ENCODE measurements at places on chromosomes 6 and 20. TPM values are rescaled to one million over a fixed set of nuclear protein-coding genes. Genes with fewer than 3 reads are reported as not detected.
A peak's percentile ranks its signal among the peaks of the same experiment; 100 is the strongest.

GRCh38 chr20:48737434-48738093 is 90.2 kb downstream of the PREX1 start:
- no peak for DNase-seq
- no peak overlapping the region for H3K27ac ChIP-seq
- H3K27me3 ChIP-seq = no peaks in the 10 kb centered on the region
- H3K36me3 ChIP-seq = no peaks in the 10 kb centered on the region
- no peak overlapping the region for H3K4me3 ChIP-seq

- DNase-seq = no peak
- peaks cover 15% of the 10 kb centered on the region for H3K4me1 ChIP-seq
- H3K36me3 ChIP-seq = no peaks in the 10 kb centered on the region
- no peaks in the 10 kb centered on the region for H3K27me3 ChIP-seq
These were observed 118.6 kb downstream of the OGFRL1 start for GRCh38 chr6:71406865-71407860.

DNA sequence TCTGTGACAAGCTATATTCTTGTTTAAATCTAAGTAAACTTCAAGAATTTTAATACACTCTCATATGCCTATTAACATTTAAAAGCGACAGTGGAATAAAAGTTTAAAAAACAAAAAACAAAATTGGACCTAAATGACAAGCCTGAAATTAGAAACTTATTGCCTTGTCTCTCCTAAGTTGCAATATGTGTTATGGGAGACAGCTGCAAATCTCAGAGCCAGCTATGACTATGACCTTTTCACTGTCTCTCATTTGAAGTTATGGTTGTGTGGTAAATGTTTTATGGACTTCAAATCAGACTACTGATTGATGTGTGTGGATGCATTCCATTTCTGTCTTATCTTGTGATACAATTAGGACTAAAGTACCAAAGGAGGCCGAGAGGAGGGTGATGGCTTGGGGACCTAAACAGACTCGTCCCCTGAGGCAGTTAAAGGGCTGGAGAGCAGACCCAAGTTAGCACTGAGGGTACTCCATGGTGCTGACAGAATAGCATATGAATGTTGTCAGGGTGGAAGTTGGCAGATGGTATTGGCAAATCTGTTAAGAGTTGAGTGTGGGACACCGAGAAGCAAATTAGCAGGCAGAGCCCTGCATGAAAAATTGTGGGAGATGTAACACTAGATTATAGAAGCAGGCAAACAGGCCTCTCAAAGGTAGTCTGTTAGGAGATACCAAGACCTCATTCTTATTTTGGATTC is 930.1 kb upstream of the MAN1A1 start:
- no peak overlapping the region for H3K27ac ChIP-seq
- H3K36me3 ChIP-seq = no peaks in the 10 kb centered on the region
- H3K4me1 ChIP-seq = no peaks in the 10 kb centered on the region
- no peaks in the 10 kb centered on the region for H3K27me3 ChIP-seq
- H3K4me3 ChIP-seq = no peak overlapping the region

DNA sequence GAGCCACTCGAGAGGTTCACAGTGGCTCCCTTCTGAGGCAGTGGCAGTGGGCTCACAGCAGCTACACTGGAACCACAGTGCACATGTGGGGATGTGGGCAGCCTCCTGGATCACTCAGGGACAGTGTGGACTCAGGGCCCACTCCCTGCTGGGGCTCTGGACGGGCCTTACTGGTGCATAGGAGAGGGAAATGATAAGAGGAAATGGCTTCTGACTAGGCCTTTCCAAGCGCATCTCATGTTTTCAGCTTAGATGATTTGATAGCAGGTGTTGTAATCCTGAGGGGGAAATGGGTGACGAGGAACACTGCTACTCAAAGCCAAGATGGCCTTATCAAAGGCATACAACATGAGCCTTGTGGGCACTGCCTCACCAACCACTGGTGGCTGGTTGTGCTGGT is 44.0 kb downstream of the PANK2 start:
- peak overlapping the region; percentile 20 for H3K4me3 ChIP-seq
- no peak for DNase-seq
- no peaks in the 10 kb centered on the region for H3K27me3 ChIP-seq
- H3K36me3 ChIP-seq = no peaks in the 10 kb centered on the region

The ERGIC3 gene
- total RNA-seq = 195 TPM

DNA sequence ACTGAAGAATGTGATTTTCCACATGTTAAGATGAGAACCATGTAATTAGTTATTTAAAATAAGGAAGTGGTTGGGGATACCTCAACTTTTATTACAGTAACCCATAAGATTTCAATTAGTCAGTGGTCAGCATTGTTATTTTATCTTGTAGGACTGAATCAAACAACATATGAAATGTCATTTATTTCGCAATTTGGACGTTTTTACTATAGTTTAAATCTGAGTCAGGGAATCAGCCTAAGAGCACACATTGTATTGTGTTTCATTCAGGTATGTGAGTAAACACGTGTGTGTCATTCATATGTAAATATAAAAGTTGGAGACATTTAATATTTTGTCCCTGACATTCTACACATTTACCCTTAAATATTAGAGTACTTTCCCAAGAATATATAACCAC is 1418.7 kb downstream of the GRIK2 start:
- H3K4me3 ChIP-seq = no peak overlapping the region
- H3K27me3 ChIP-seq = no peaks in the 10 kb centered on the region
- no peaks in the 10 kb centered on the region for H3K4me1 ChIP-seq
- H3K36me3 ChIP-seq = no peaks in the 10 kb centered on the region
- no peak overlapping the region for H3K27ac ChIP-seq

The PKIB gene
- total RNA-seq = 45.2 TPM

DNA sequence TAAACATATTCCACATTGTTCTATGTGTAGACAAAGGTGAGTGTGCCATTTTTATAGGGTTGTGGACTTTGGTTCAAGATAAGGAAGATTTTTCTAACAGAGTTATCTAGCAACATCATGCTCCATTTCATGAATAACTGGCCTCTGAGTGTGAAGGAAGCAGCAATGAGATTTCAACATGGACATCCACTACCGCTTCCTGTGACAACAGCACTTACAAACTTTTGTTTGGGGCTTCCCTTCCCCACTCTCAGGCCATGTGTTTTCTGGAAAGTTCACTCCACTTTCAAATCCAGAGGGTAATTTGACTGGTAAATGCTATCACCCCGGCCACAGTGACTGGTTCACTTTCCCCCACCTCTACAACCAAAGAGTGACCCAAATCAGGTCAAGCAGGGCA is 38.1 kb upstream of the PROKR2 start:
- DNase-seq = no peak
- H3K27me3 ChIP-seq = no peaks in the 10 kb centered on the region
- H3K4me3 ChIP-seq = no peak overlapping the region
- no peaks in the 10 kb centered on the region for H3K4me1 ChIP-seq
- no peaks in the 10 kb centered on the region for H3K36me3 ChIP-seq

DNA sequence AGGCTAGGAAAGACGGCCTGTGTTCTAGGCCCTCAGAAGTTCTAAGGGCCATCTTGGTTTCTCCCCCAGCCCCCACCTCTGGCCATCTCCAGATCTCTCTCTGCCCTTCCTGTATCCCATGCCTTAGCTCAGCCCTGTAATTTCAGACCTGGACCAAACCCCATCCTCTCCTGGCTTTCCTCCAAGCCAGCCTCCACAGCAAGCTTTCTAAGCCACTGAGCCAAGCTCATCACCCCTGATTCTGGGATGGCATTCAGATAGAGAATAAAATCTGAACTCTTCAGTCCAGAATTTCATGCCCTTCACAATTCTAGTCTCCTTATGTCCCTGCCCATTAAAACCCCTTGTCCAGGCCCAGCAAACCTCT is 18.9 kb upstream of the CCM2L start:
- no peak for DNase-seq
- H3K27me3 ChIP-seq = peaks cover 32% of the 10 kb centered on the region
- H3K36me3 ChIP-seq = no peaks in the 10 kb centered on the region
- H3K27ac ChIP-seq = no peak overlapping the region
- H3K4me3 ChIP-seq = no peak overlapping the region

DNA sequence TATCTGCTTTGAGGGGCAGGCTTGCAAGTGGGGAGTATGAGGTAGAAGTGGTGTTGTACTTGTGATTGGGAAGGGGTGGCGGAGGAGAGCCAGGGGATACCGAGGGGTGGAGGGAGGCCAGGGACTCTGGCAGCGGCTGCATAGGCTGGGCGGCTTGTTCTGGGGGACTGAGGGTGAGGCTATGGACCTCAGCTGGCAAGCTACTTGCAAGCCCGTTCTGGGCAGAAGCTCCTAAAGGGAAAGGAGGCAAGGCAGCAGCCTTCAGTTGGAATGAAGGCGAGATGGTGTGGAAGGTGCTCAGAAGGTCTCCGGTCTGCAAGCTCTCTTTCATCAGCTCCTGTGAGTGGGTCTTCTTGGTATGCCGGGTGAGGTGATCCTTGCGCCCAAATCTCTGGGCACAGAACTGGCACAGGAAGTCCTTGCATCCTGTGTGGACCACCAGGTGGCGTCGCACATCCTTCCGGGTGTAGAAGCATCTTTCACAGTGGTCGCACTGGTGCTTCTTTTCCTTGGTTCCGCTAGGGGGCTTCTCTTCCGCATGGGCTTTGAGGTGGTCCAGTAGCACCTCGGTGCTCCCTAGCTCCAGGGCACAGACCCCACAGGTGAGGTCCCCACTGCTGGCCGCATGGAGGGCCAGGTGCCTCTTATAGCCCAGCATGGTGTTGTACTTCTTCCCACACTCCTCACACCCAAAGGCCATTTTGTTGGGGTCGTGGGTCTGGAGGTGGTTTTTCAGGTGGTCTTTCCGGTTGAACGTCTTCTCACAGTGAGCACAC is 66.0 kb downstream of the PLAGL1 start:
- H3K27me3 ChIP-seq = no peaks in the 10 kb centered on the region
- no peak overlapping the region for H3K27ac ChIP-seq

DNA sequence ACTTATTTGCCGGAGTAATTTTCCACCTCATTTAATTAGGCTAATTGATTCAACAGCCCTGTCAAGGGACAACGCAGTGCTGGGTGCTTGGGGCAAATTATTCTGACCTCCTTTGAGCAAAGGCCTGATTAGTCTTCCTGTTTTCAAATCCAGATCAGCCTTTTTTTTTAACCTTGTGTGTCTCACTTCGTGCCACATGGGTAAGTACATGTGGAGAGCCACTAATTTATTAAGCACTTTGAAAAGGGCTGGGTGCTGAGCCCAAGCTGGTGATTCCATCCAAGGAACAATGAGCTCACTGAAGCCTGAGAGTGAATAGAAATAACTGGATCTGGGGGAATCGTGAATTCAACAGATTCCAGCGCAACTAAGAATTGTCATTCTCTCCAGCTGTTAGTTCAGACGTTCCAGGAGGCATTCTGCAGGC is 229.3 kb downstream of the CLIC5 start:
- H3K4me3 ChIP-seq = no peak overlapping the region
- no peaks in the 10 kb centered on the region for H3K4me1 ChIP-seq
- no peak overlapping the region for H3K27ac ChIP-seq
- H3K27me3 ChIP-seq = no peaks in the 10 kb centered on the region
- no peaks in the 10 kb centered on the region for H3K36me3 ChIP-seq
- no peak for DNase-seq

Data from transverse colon (tissue), 4 donors.